ENCODE measurements at places on chromosomes 7 and 10.

DNA sequence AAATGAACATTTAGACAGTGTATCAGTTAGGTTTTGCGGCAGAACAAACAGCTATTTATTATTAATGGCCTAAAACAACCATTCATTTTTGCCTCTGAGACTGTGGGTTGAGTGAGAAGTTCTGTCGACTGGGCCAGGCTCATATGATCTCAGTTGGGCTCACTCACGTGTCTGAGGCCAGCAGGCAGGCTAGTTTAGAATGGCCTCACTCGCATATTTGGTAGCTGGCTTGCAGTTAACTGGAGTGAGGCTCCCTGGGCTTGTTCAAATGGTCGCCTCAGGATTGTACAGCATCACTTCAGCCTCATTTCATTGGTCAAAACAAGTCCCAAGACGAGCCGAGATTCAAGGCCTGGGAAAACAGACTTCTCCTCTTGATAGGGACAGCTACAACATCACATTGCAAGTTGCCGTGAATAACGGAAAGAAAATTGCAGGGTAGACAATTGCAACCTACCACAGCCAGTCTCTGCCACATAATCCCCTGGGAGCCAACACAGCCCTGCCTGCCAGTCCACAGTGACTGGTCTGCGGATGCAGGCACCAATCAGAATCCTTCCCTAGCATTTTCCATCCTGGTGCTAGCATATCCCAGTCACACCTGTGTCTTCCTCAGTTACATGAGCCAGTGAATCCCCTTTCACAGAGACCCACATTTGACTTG lies 23.1 kb upstream of the PPIF start:
- peak; percentile 38 for DNase-seq

DNA sequence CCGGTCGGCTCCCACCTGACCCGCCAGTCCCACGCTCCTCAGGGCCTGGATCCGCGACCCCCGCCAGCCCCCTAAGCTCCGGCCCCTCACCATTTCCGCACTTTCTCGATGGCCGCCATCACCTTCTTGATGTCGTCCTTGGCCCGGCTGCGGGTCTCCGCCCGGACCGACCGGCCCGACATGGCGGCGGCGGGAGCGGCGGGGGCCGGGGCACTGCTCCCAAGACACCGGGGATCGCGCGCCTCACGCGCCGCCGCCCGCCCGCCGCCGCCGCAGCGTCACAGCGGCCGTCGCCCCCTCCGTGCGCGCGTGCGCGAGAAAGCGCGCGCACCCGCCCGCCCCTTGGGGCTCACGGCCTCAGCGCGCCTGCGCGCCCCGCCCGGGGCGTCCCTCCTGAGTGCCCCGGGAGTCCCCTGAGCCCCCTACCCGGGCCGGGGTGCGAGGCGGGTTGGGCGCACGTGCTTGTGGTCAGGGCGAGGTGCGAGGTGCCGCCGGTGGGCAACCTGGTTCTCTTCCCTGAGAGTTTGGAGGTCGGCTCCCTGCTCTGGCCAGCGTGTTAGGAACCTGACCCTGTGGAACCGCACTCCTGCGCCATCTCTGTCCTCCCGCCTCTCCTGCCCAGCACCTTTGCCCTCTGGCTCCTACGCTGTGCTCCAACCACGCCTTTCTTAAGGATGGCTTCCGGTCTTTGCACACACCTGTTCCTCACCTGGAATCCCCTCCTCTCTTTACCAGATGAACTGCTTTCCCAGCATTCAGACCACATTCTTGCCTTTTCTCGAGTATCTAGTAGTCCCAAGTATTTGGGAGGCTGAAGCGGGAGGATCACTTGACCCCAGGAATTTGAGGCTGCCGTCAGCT lies at the start of gene BCL7B:
BCL7B (minus strand) TSS at position 294 of the 861 bp plus-strand sequence; CDS start at position 182, 112 bp downstream.
- peak; percentile 63 for DNase-seq

DNA sequence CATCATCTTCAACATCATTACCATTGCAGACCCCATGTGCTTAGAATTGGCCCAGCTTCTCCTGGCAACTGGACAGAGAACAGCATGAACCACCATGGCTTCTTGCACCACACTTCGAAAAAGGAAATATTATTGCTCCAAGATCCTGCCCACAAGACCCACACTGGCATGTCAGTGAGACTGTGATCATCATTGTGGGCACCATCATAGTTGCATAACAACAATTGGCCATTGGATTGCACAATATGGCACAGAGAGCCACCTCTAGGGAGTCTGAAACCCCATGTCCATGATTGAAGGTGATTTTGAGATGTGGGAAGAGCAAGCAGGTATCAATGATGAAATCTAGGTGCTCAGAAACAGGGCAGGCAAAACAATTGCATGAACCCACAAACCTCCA lies 918.9 kb downstream of the GRID1 start:
- DNase-seq: no peak

DNA sequence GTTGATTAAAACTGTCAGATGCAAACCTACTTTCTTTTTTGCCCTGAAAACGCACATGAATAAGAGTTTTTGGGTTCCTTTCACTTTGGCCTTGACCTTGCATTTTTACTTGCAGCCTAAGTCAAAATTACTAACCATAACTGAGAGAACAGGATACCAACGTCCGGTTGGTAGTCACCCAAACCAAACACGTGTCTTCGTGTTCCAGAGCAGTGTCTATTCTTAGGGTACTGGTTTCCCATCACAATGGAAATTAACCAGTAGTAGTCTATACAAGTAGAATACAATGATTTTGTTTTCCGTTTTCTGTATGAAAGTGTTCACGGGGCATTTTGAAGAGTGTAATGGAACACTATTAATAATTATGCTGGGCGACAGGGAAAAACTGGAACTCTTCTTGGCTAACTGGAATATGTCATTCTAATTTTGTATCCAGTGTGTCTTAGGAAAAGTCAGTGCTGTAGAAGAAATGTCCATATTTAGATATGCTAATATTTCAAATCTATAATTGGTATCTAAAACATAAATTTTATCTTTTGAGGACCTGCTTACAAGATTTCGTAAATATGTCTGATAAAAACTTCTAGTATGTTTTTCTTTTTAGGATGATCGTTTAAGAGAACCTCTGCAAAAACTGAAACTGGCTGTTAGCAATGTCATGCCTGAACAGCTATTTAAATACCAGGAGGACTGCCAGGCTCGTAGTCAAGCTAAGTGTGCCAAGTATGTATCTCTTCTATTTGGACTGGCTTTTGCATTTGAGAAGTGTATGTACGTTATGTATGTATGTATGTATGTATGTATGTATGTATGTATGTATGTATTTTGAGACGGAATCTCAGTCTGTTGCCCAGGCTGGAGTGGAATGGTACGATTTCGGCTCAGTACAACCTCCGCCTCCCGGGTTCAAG lies 40.9 kb downstream of the UBN2 start:
- DNase-seq: no peak

DNA sequence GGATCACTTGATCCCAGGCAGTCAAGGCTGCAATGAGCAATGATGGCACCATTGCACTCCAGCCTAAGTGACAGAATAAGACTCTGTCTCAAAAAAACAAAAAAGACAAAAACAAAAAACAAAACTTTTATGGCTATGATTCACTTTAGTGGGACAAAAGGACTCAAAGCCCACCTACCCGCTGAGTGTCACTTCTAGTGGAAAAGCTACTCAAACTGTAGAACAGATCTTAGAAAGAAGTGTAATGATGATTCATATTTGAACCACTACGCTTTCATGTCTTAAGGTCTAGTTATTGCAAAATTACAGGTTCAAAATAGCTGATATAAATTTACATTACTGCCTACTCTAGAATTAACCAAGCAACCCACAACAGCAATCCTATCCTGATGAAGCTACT lies 47.1 kb upstream of the OTUD1 start:
- DNase-seq: no peak

GRCh38 chr10:28426392-28427159 lies 106.3 kb upstream of the WAC start:
- no peak for DNase-seq

GRCh38 chr7:108406222-108406890 lies 49.9 kb downstream of the NRCAM start:
- DNase-seq: no peak

- no peak for DNase-seq
Observed at GRCh38 chr10:105148921-105149320, 507.8 kb downstream of the SORCS3 start.

DNA sequence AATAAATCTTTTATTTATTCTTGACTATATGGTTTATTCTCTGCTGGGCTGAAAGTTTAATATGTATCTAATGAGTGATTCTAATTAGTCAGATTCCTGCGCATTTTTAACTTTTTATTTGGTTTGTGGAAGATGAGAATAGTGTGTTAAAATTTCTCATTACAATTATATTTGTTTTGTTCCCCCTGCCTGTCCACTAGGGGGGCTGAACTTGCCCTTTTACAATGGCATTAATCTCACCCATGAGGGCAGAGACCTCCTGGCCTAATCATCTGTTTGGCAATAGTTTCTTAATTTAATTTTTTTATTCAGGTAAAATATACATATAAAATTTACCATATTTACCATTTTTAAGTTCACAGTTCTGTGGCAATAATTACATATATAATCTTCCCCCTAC lies 278.5 kb upstream of the NPY start:
- DNase-seq: no peak

DNA sequence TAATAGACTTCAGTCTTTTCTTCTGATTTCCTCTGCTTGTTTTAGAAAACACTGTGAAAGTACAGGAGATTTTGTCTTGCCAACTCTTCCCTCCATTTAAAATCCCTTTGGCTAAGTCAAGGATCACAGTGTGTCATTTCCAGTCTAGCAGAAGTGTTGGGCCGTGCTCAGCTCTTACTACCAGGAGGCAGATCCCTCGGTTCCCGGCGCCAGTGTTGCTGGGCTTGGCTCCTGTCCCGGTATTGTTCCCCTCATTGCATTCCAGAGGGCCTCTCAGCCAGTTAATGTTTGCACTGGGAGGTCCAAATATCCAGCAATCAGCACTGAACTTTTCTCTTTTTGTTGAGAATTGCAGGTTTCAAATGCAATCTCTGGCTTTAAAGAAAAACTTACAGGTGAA lies 612.1 kb upstream of the MGMT start:
- DNase-seq: no peak

- DNase-seq: peak; percentile 96
Observed at GRCh38 chr7:19708397-19709248, at the start of gene POLR1F. TSS of gene POLR1F (minus strand) at chr7:19709037. CDS start at chr7:19709016, 21 bp downstream.

- DNase-seq: no peak
Observed at GRCh38 chr10:127196282-127197153, at the start of gene INSYN2A. TSS of gene INSYN2A (minus strand) at chr10:127196591. CDS start at chr10:127176395, 20,196 bp downstream.

DNA sequence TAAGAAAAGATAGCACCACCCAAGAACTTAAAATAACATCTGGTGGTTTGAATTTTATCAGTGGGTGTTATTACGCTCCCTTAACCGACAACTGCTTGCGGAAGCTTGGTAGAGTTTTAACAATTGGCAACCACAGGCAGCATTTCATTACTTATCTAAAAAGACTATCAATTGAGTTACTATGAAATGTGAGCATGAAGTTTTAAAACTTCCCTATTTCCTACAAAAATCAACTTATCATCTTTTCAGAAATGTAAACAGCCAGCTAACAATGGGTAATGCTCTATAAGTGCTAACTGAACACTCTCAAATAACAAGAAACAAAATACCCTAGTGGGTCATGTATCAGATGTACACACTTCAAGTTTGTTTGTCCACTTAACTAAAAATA lies 68.8 kb downstream of the OSBPL3 start:
- no peak for DNase-seq

GRCh38 chr10:4848356-4849041 lies 22.5 kb downstream of the AKR1E2 start:
- DNase-seq: no peak

- no peak for DNase-seq
Observed at GRCh38 chr7:156160811-156161210, 348.5 kb upstream of the SHH start.

DNA sequence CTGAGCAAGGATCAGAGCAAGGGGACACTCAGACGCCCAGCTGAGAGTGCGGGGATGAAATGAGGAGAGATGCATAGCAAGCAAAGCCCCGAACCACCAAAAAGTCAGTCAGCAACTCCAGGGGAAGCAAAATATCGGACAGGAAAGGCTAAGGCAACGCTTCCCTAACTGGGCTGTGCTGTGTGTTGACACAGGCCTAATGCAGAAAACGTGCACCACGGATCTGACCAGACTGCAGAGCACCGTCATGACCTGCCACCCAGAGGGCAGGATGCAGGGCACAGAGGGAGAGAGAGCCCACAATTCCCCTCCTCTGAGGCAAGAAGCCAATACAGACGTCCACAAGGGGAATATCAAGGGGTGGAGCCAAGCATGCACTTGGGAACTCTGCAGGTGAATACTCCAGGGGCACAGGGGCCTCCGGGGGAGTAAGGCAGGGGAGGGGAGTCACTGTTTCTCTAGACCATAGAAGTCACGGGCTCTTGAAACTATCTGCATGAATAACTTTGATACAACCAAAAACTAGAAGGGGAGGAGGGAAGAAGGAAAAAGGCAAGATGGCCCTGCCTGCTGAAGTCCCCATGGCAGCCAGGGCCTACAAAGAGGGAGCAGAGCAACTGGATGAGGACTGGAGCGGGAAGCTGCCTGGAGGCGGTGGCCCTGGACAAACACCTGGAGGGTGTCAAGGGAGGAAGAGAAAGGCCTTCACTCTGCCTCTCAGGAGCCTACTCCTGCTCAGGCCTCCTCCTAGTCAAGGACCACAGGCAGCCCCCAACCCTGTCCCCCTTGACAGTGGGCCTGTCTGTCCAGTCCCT lies 26.2 kb downstream of the GRID1 start:
- DNase-seq: no peak

- no peak for DNase-seq
Observed at GRCh38 chr7:143492043-143492471, 14.4 kb downstream of the TAS2R41 start.

DNA sequence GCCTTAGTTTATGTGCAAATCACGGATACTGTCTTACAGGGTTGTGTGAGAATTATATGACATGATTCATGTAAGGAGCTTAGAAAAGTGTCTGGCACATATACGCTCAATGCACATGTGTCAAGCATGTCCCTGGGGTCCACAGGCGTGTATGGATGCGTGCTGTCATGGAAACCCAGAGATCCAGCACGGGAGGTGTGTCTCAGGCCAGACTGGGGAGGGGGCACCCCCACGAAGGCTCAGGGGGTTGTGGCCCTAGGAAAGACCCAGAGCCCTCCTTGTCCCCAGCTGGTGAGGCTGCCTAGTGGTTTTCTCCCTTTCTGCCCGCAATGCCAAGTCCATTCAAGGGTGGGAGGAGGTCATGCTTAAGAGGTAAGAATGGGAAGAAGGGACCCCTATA lies 9.1 kb downstream of the BTBD16 start:
- DNase-seq: no peak

DNA sequence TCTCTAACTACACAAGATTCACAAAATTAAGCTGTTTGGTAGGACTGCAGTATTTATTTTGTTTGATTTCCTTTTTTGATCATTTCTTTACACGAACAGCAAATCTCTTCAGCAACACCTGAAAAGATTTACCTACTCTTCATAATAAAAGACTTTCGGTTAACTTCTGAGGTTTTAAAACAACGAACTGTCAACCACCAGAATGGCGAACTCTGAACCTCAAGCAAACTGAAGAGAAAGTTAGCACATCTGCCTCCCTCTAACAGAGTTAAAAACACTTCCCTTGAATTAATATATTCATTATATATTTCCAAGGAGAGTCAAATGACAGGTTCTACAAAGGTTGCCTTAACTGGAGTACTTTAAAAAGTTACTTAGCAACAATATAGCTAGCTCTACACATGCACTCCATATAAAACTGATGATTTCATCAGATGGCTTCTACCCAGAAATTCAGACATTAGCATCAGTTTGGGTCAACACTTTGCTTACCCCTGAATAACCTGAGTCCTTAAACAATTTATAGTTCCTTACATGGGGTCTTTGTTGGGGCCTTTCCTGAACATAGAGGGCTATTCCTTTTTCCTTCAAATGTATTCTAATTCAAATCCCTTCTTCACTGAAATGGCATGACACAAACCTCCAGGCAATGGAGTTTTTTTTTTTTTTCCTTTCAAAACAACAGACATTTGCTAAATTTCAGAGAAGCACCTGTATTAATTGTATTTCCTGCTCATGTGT lies 118.3 kb downstream of the SEM1 start:
- DNase-seq: no peak

Data from SK-N-DZ (cell line).